ENCODE measurements at places on chromosomes 2 and 18.

DNA sequence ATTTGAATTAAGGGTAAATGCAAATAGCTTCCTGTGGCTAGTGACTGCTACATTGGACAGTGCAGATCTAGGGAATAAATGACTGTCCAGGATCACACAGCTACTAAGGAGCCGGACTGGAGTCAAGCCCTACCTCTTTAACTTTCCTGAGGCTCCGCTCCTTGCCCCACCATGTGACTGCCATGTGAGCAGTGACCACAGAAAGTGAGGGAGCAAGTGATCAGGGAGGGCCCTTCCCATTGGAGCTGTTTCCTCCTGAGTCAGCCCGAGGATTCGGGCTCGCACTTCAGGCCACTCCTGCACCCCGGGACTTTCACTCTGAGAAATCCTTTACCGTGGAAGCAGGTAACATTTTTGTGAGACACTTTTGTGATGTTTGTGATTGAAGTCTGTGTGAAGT lies 198.0 kb downstream of the ANKRD30B start:
- H3K27ac ChIP-seq: no peak overlapping the region
- no peaks in the 10 kb centered on the region for H3K4me1 ChIP-seq
- DNase-seq: no peak
- H3K4me3 ChIP-seq: no peak overlapping the region
- H3K27me3 ChIP-seq: peaks cover 34% of the 10 kb centered on the region
- H3K36me3 ChIP-seq: no peaks in the 10 kb centered on the region

GRCh38 chr2:168461178-168461941 lies 5.3 kb downstream of the CERS6 start:
- no peaks in the 10 kb centered on the region for H3K36me3 ChIP-seq
- no peak overlapping the region for H3K4me3 ChIP-seq
- DNase-seq: no peak

DNA sequence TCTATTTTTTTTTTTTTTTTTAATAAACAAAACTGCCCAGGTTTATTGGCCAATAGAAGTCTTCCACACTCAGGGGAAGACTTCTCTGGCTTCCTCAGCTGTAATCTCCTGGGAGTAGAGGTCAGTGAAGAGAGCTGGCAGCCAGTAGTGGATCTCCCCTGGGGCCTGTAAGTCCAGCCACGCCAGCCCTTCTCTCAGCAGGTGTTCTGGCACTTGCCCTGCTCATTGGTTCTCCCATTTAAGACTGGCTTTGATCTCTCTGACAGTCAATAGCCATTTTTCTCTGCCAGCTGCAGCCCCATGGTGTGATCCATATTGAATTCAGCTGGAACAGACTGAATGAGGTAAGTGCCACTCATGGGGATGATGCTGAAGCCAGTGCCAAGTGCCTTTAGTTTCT lies 170.6 kb upstream of the SPHKAP start:
- H3K36me3 ChIP-seq: no peaks in the 10 kb centered on the region
- H3K27ac ChIP-seq: no peak overlapping the region

GRCh38 chr2:200373973-200374416 lies 67.5 kb downstream of the SPATS2L start:
- DNase-seq: no peak
- H3K4me3 ChIP-seq: no peak overlapping the region
- no peaks in the 10 kb centered on the region for H3K36me3 ChIP-seq

DNA sequence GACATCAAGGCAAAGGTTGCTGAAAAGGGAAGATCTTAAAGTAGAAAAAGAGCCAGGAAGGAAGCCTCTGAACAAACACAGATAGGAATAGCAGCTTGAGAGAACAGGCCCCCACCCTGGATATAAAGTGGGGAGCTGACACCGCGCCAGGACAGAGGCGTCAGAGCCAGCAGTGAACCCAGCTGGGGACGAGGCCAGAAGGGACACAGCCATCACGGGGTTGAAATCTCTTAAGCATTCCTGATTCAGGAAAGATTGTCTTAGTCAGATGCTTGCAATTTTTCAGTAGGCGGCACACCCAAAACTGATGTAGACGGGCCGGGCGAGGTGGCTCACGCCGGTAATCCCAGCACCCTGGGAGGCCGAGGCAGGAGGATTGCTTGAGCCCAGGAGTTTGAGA lies 93.8 kb upstream of the PHLPP1 start:
- H3K4me3 ChIP-seq: no peak overlapping the region
- no peaks in the 10 kb centered on the region for H3K27me3 ChIP-seq
- H3K36me3 ChIP-seq: no peaks in the 10 kb centered on the region
- no peak for DNase-seq

GRCh38 chr2:239202343-239202742 lies 198.5 kb downstream of the HDAC4 start:
- H3K4me3 ChIP-seq: no peak overlapping the region
- H3K27me3 ChIP-seq: no peaks in the 10 kb centered on the region
- H3K4me1 ChIP-seq: peaks cover 24% of the 10 kb centered on the region
- H3K27ac ChIP-seq: no peak overlapping the region

DNA sequence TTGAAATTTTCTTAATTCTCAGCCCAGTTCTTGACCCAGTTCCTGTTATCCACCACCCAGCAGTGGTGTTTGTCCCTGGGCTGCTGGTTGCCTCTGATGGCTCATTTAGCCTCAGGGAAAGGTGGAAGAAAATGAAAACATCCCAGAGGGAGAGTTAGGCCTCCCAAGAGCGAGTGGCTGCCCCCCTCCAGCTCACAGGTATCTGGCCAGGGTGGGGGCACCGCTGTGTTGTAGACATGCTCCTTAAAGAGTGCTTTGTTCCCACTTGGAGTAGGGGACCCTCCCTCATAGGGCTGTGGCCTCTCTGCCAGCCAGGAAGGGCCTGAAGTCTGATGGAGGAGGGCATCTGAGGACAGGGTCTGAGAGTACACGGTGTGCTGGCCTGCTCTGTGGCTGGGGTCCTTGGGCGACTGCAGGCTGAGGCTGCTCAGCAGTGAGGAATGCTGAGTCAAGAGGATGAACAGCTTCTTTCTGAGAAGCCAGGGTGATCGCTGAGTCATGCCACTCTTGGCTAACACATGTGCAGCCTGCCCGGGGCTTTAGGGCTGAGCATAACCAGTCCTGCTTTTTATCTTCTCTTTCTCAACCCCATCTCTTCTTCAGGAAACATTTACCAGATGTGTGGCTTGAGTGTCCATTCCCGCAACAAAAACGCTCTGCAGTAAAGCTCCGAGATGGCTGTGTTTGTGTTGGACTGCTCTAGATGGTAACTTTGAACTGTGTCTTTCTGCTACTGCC lies 72.3 kb downstream of the IL1R2 start:
- peak overlapping the region; percentile 41 for H3K4me3 ChIP-seq
- DNase-seq: peak; percentile 72
- H3K27ac ChIP-seq: peak overlapping the region; percentile 88
- no peaks in the 10 kb centered on the region for H3K36me3 ChIP-seq

GRCh38 chr18:75915941-75916623 lies 488.6 kb upstream of the SMIM21 start:
- no peak overlapping the region for H3K27ac ChIP-seq
- no peaks in the 10 kb centered on the region for H3K36me3 ChIP-seq
- H3K4me1 ChIP-seq: no peaks in the 10 kb centered on the region
- H3K27me3 ChIP-seq: no peaks in the 10 kb centered on the region
- peak overlapping the region; percentile 45 for H3K4me3 ChIP-seq

GRCh38 chr18:39053571-39053970 lies 1488.0 kb upstream of the CELF4 start:
- H3K36me3 ChIP-seq: no peaks in the 10 kb centered on the region
- no peaks in the 10 kb centered on the region for H3K27me3 ChIP-seq
- no peaks in the 10 kb centered on the region for H3K4me1 ChIP-seq
- peak; percentile 13 for DNase-seq

- H3K27ac ChIP-seq: no peak overlapping the region
- no peak for DNase-seq
- H3K4me1 ChIP-seq: no peaks in the 10 kb centered on the region
- no peaks in the 10 kb centered on the region for H3K36me3 ChIP-seq
Measured at GRCh38 chr2:182049372-182050148, 63.9 kb downstream of the PPP1R1C start.

All from SK-N-SH (cell line).